Airway epithelial cell (primary cell): ENCODE measurements at places on chromosomes 1 and 21. TPM values are rescaled to one million over a fixed set of nuclear protein-coding genes. Genes with fewer than 3 reads are reported as not detected.

RCC1 gene
- 56.9 and 70.2 TPM in 2 replicates for total RNA-seq

GSTM1 gene
- 10.8 and 18.5 TPM in 2 replicates for total RNA-seq

FNDC5 gene
- total RNA-seq, result not detected in 2 replicates

C1QA gene
- not detected in 2 replicates for total RNA-seq

VWA5B1 gene
- not detected in 2 replicates for total RNA-seq

PTPRF gene
- 152 and 214 TPM in 2 replicates for total RNA-seq

SLC9C2 gene
- total RNA-seq, result not detected in 2 replicates

TSPAN2 gene
- total RNA-seq, result 0.14 and 0.28 TPM in 2 replicates

ADAMTS5 gene
- total RNA-seq, result not detected in 2 replicates

NUP133 gene
- 24.2 and 27.9 TPM in 2 replicates for total RNA-seq

TMCC2 gene
- total RNA-seq, result 4.3 and 4.7 TPM in 2 replicates

TNNI3K gene
- total RNA-seq, result 0.28 TPM in 1 of 2 replicates, not detected in the other

SPATA6 gene
- 0.65 and 2.5 TPM in 2 replicates for total RNA-seq

TFAP2E gene
- total RNA-seq, result 0.23 and 0.49 TPM in 2 replicates

DYNLT5 gene
- total RNA-seq, result not detected in 2 replicates

DNAJC6 gene
- total RNA-seq, result 1.3 and 2.8 TPM in 2 replicates

PTPN7 gene
- total RNA-seq, result not detected in 2 replicates

OR6N1 gene
- not detected in 2 replicates for total RNA-seq

IGSF9 gene
- total RNA-seq, result 42.0 and 44.1 TPM in 2 replicates

CRP gene
- total RNA-seq, result not detected in 2 replicates

GJC2 gene
- total RNA-seq, result 0.99 and 2.3 TPM in 2 replicates

MCOLN3 gene
- total RNA-seq, result 1.8 and 2.5 TPM in 2 replicates

NDC1 gene
- 20.8 and 35.3 TPM in 2 replicates for total RNA-seq

SPRR2B gene
- total RNA-seq, result not detected in 2 replicates

GJA9 gene
- total RNA-seq, result not detected in 2 replicates

S100A16 gene
- 1,881 and 1,940 TPM in 2 replicates for total RNA-seq

ALPL gene
- total RNA-seq, result not detected in 2 replicates
